ENCODE measurements at places on chromosomes 3 and 15.

DNA sequence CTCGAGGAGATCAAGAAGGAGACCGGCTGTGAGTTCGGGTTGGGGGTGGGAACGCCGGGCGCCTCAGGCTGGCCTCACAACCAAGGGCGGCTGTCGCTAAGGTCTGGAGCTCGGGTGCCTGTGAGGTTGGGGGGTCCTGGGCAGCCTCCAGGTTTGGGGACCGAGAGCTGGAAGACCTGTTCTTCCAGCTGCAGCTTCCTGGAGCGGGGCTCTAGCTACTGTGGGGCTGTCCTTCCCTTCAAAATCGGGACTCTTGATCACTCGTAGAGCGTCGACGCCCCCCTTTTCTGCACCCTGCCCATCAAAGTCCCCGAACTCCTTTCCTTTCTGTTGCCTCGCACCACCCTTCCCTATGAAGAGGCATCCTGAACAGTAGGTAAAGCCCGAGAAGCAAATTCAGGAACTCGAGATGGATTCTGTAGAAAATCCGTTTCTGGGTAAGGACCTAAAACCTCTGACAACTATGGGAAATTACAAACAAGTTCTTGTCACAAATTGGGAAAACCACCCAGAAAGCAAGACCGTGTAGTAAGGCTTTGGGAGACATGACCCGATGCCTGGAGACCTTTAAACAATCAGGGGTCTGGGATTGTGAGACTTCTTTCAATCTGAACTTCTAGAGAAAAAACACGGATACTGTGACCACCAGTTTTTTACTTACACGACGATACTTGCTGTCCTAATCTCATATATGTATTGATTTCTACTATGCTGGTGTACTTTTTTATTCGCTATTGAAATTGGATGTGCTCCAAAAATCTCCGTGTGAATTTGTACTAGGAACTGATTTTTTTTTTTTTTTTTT is 556 bp downstream of the CHP1 start:
- DNase-seq = no peak

DNA sequence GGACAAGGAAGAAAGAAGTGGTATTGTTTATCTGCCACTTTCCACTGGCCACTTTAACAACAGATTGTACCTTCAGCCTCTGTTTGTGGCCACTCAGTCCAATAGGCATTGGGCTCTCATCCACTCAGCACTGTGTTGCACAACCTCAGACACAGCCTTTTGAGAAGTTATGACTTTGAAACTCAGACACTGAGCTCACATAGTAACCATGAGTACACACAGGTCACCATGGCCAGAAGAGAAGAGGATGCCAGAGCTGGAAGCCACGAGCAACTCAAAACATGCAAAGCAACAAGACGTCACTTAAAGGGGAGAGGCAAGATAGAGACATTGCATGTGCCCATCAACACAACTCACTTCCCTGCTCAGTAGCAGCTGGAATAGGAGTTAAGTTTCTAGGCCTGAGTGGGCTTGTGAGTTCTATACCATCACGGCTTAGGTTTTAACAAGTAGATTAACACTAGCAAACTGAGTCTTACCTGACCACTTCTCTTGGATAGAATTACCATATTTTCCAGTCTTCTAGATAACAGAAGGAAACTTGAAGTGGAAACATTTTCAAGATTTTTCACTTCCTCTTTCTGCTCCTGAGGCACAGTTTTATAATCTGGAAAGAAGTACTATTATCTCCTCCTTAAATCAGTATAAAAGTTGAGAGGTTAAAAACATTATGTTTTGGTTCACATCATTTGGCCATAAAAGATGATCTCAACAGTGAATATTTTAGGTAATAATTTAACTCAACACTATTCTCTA is 103.5 kb downstream of the IMPG2 start:
- no peak for DNase-seq

DNA sequence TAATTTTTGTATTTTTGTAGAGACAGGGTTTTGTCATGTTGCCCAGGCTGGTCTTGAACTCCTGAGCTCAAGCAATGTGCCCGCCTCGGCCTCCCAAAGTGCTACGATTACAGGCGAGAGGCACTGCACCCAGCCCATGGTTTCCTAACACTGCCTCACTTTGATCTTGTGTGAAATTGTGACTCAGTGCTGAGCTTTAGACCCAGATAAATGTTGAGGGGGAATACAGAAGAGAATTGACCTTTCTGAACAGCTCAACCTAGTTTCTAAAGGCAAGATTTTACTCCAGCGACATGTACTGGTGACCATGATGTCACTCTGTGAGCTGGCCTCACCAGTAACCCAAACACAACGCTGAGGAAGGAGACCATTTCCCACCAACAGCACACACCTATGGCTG is 73.5 kb downstream of the ATP1B3 start:
- no peak for DNase-seq

DNA sequence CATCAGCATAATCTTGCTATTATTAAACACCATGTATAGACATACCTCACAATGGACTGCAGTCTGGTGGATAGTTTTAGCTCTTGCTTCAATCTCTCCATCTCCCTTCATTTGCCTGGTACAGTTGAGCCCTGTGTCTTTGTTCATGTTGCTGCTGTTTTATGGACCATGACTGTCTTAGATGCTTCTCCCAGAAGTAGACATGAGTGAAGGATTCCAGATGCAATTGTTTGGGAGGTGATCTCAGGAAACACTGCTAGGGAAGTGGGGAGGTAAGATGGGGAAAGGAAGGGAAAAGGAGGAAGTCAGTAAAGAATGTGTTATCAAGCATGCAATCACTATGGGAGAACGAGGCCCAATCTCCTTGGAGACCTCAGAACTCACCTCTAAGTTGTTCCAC is 36.3 kb upstream of the CTNNB1 start:
- DNase-seq = no peak

DNA sequence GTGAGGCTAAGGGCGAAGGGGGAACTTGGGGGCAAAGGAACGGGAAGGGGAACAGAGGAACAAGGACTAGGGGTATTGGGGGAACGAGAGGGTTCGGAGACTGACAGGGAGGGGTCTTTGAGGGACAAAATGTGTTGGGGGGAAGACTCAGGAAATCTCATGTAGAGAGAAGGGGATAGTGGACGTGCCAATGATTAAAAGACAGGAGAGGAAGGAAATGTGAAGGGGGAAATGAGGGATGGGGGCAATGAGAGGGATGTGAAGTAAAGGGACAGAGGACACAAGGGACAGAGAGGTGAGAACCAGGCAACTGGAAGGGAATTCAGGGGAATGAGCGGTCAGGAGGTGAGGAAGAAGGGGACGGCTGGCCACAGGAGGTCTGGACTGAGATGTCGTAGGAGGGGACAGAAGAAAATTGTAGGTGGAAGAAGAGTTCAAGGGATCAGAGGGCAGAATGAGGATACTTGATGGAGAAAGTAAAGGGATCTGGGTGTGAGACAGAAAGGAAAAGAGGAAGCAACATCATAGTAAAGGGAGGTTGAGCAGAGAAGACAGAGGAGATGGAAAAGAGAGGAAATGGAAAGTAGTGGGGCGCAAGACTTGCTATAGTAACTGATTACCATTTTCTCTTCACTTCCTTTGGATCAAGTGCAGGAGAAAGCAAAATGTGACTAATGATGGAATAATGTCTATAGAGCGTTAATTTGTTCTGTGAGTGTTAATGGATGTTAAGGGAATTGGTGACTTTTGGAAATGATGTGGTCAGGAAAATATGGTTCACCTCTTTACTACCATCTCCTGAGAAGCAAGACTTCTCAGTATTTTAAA is 749 bp downstream of the RAB8B start:
- no peak for DNase-seq

DNA sequence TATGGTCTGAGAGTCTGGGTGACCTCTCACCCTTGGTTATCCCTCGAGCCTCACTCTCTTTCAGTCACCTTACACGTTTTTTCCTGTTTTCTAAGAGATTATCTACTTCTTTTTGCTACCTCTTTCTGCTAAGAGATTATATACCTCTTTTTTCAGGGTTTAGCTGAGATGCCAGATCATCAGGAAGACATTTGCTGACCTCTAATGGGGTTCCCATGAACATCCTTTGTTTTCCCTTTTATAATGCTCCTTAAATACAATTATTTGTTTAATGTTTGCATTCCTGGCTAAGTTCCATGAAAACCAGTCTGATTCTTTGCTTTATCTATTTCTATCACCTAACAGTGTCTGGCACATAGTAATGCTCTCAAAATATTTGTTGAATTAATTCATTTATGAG is 39.6 kb downstream of the LEKR1 start:
- DNase-seq = no peak

GRCh38 chr15:35320911-35321310 is 225.1 kb downstream of the DPH6 start:
- DNase-seq = no peak

GRCh38 chr15:76636059-76636458 is 269.1 kb downstream of the SCAPER start:
- no peak for DNase-seq

GRCh38 chr15:68433551-68433950 is 1.6 kb upstream of the ITGA11 start:
- DNase-seq = no peak

- DNase-seq = no peak
Measured at GRCh38 chr3:55531321-55531720, 44.2 kb upstream of the WNT5A start.

DNA sequence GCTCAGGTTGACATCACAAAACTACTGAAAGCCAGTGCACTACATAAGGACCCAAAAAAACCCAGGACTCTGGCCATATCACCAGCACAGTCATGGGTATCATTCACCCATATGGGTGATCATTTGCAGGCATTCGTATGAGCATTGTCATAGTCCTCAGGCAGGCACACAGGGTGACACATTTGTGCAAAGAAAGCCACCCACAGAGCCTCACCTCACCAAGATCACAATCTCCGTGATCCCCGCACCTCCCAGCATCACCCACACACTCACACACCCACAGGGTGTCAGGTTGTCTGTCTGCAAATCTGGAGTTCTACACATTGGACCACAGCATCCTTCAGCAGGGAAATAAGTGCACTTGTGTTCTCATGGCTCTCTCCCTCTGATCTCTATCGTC is 166.0 kb upstream of the LPP start:
- peak; percentile 23 for DNase-seq

GRCh38 chr3:17828388-17828787 is 86.0 kb upstream of the TBC1D5 start:
- DNase-seq = no peak

GRCh38 chr15:68599560-68600071 is 20.8 kb downstream of the CORO2B start:
- no peak for DNase-seq

DNA sequence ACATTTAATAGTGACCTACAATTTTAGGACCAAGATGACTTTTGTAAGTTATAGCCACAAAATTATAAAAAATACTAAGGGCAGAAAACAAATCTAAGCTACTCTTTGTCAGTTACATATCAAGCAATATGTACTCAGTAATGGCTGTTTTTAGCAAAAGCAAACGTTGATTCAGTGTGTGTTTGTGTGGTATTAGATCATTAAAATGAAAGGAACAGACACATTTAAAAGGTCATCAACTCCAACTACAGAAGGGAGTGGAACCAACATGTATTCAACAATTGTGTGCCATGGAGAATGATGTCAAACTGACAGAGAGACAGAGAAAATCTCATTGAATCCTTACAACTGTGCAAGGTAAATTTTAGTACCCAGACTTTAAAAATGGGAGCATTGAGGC is 268.8 kb upstream of the STT3B start:
- DNase-seq = no peak
